ENCODE measurements at places on chromosomes 1 and 21.
A peak's percentile ranks its signal among the peaks of the same experiment; 100 is the strongest.

- DNase-seq = no peak
These were observed 428.6 kb downstream of the PTPRC start for GRCh38 chr1:199067483-199067882.

DNA sequence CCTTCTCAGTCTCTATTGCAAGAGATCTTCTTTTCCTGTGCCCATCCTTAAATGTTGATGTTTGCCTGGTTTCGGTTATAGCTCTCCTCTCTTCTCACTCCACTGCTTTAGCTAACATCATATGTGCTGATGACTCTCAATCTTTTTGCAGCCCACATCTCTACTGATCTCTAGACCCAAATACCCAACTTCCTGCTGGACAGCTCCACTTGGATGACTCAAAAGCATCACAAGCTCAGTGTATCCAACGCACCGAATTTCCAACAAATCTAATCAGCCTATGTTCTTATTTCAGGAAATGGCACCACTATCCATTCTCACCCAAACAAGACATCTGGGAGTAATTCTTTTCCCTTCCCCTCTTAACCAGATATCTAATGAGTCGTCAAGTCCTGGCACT, 79.1 kb upstream of the ARTN start:
- no peak for DNase-seq

GRCh38 chr1:151534662-151535278, 5.3 kb upstream of the TUFT1 start:
- no peak for DNase-seq

DNA sequence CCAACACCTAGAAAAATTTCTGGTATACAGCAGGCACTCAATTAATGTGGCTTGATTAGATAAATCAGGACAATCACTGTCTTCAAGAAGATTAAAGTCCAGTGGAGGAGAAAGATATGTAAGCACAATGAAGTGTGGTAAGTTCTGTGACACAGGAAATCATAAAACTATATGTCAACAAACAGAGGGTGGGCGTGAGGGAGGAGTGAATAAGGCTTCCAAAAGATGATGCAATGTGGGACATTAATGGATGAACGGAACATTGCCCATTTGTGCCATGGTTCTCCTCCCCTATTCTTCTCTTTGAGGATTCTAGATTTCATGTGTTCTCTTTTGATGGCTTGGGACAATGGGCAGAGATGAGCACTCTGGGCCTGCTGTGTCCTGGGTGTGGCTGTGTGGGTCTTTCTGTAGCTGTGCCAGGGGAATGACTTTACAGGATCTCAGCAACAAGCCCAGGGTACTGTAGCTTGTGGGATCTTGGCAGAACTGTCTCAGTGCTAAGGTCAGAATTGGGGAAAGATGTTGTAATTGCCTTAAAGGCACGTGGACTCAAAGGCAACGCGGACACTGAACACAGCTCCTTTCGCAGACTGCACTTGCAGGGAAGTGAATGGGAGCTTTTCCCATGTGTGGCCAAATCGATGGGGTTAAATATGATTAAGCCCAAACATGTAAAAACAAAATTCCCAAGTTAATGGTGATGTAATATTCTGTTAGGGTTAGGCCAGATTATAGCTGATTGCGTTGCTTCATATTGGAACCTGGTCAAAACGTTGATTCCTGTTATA, 366.9 kb downstream of the TGFB2 start:
- DNase-seq = no peak

- DNase-seq = no peak
These were observed 203.6 kb downstream of the ROR1 start for GRCh38 chr1:63977466-63977865.

DNA sequence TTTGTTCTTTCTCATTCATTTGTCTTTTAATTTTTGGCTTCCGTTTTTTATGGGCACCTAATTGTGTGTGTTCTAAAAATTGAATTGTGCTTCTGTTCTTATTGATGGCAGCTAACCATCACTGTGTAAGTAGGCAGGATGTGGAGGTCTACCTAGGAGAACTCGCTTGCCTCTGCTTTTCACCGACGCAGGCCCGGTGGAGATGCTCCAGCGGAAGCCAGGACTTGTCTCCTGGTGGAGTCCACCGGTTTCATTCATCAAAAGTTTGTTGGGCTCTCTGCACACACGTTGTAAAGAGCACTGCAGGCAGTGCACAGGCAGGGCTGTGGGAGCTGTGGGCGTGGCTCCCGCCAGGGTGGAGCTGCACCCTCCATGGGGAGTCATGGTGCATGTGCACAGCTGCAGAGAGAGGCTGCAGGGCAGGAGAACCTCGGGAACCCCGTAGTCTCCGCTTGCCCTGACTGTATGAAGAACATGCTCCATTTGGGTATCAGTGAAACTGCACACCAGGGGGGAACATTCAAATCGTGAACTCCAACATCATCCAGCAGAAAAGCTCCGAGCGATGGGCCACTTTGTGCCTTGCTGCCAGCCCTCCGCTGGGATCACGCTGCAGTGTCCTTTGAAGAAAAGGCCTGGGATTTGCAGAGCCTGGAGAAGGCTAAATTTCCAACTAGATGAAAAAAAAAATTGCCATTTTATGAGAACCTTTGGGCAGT, 6.0 kb upstream of the C1orf174 start:
- no peak for DNase-seq

GRCh38 chr1:207868251-207868773, 42.6 kb downstream of the CD34 start:
- DNase-seq = no peak

DNA sequence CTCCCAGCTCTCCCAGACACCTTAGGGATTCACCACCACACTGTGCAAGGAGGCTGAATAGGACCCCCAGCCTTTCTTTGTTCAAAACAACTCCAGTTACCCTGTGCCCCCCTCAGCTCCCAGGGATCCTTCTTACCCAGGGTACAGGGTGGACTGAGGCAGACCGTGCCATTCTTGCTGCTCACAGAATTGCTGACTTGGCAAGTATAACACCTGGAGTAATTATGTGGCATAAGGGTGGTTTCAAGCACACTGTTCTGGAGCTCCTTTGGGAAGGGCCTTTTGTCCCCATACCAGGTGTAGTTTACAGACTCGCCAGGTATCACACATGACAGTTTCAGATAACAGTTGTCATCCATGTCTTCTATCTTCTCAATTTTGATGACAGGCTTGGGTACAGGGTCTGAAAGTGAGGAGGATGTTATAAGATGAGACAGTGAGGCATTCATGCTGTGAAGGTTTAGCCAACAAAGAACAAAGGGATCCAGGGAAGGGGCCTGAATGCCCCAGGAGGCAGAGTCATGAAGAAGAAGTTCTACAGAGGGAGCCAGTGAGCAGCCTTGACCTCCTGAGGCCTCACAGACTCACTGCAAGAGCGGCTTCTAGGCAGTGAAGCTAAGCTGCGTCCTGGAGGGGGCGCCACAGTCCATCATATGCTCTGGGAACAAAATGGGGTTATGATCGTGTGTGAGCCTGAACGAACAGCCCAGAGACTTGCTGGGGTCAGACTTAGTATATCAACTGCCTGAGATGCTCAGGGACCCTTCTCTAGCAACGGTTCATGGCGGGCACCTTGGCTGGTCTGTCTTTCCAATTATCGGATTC, 30.3 kb downstream of the CD48 start:
- peak; percentile 78 for DNase-seq

DNA sequence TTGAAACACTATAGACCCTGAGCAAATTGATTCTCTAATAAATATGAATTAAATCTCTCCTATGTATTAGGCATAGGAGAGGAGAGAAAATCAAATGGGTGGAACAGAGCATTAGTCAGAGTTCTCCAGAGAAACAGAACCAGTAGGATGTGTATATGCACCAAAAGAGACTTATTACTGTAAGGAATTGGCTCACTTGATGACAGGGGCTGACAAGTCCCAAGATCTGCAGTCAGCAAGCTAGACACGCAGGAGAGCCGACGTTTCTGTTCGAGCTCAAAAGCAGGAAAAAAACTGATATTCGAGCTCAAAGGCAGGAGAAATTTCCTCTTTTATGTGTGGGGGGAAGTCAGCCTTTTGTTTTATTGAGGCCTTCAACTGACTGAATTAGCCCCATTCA, 259.2 kb upstream of the KAZN start:
- no peak for DNase-seq

DNA sequence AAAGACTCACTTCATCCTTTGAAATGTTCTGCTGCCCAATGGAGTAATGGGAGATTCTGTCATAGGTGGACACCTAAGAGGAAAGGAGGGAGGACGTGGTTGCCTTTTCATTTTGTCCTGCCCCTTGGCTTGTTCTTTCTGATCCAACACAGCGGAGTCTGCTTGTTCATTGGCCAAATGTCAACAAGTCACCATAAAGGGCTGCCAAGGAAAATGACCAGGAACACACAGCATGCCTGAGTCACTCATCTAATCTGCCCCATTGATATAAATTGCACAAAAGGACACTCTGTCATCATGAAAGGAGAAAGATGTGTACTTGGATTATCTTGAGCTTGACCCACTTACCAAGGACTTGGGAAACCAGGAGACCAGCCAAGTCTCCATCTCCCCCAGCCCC, 422.9 kb downstream of the SETD4 start:
- no peak for DNase-seq

DNA sequence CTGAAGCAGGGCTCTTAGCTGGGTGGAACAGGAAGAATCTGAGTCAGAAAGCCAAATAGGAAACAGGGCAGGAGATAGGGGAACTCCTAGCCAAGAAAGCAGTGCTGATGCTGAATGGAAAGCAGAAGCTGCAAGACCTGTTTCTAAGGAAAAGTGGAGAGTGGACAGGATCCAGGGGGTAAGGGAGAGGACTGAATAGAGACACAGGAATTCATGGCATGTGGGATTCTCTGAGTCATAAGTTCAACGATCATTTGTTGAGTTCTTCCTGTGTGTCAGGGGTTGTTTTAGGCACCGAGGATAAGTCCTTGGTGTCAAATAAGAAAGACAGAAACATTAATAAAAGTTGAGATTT, 153.8 kb upstream of the FGGY start:
- no peak for DNase-seq

DNA sequence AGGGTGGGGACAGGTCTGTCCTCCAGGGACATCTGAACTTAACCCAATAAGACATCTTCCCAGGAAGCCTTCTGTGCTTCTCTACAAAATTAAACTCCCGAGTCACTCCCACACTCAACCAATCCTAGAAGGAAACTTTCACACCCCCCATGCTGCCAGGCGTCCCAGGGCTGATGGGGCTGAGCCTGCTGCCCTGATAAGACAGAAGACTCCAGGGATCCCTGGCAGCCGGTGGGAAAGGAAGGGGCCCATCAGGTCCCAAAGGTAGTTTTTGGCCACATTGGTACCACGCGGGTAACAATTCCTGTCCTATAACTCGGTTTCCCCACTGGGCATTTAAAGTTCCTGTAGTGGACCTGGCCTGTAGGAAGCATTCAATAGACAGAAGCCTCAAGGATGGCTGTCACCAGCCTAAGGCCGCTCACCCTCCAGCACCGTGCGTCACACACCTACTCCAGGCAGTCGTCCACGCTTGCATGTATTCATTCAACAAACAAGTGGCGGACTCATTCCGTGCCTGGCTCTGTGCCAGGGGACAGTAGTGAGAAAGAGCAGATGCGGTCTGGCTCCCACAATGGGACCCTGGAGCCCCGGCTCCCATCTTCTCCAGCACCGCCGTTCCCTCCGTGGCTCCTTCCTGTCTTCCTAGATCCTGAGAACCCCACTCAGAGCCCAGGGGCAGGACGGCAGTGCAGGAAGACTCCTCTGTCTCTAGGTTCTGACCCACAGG, 465.2 kb downstream of the NPHP4 start:
- no peak for DNase-seq

- no peak for DNase-seq
These were observed 24.0 kb downstream of the USP25 start for GRCh38 chr21:15753741-15754140.

DNA sequence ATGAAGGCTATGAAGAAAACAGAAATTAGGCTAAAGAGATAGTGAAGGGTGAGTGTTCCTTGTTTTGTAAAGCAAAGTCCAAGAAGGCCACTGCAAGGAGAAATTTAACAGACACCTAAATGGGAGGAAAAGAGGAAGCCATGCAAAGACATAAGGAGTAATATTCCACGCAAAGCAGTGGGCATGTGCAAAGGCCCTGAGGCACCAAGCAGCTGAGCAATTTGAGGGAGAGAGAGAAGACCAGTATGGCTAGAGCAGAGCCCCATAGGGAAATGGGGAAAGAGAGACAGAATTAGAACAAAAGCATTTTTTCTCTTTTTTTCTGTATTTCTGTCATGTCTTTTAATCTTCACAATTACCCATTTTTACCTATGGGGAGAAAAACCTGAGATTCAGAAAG, 154.1 kb downstream of the TPR start:
- no peak for DNase-seq

- DNase-seq = no peak
These were observed 373.4 kb downstream of the LMX1A start for GRCh38 chr1:164983023-164983650.

DNA sequence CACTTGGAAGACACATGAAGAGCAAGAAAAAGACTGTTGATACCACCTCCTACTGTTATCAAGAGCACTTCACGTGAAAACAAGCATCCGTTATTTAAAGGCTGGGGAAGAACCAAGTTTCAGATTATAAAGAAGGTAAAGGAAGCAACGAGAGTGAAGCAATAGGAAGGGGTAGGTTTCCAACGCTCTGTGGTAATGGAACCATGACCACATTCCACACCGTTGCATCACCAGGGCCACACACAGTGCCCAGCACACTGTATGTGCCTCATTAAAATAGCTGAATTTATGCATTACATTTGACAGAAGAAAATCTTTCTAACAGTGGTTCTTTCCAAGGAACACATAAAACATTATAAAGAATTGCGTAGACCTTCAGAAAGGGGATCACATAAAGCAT, 435.8 kb downstream of the MRPL39 start:
- no peak for DNase-seq

GRCh38 chr1:152343006-152343405, 16.8 kb downstream of the FLG2 start:
- DNase-seq = no peak

DNA sequence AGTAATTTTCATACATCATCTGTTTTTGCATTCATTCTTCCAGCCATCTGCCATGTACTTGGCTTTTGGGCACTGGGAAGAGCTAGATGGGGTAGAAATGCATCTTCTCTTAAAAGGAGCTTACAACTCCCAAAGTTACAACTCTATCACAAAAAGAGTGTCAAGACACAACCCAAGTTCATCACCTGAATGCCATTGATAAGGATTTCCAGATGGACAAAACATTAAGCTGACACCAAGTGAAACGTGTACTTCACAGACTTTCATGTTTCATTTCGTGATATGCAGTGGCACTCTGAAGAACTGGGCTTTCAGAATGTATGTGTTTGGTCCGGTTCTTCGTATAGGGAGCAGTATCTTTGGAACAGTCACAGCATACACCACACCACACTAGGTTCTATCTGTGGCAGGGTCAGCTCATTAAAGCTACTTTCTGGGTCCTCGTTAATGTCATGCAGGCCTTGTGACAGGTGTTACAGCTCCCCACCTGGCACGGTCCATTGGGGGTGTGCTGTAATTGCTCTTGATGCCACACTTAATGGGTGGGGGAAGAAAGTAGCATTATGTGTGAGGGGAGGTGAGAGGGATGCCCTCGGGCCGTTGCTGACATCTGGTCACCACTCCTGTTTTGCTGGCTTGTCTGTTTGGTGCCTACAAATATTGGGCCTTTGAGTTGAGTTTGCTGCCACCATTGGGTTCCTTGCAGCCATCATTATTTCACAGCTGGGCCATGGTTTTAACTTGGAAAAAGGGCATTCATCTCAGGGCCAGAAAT, 164.9 kb downstream of the NFIA start:
- no peak for DNase-seq

- no peak for DNase-seq
These were observed 19.8 kb downstream of the LHX4 start for GRCh38 chr1:180249725-180250498.
